ENCODE measurements at places on chromosomes 4 and X.

DNA sequence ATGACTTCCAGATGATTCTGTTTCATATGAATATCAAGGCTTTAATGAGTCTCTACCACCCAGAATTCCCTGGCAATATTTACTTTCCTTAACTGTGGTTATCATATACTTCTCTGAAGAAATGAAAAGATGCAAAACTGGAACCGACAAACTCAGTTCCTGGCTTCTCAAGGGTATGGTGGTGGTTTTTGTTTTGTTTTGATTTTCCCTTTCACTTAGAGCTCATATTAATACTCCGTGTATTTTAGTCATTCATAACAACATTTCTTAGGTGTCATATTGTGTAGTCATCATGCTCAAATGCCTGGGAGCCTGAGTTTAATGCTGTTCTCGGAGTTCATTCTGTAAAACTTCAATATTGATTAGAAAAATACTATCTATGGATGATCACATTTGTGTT lies 665 bp downstream of the TRPC5OS start:
- H3K4me3 ChIP-seq, result no peak overlapping the region
- no peaks in the 10 kb centered on the region for H3K27me3 ChIP-seq
- H3K4me1 ChIP-seq, result no peaks in the 10 kb centered on the region
- H3K27ac ChIP-seq, result no peak overlapping the region

DNA sequence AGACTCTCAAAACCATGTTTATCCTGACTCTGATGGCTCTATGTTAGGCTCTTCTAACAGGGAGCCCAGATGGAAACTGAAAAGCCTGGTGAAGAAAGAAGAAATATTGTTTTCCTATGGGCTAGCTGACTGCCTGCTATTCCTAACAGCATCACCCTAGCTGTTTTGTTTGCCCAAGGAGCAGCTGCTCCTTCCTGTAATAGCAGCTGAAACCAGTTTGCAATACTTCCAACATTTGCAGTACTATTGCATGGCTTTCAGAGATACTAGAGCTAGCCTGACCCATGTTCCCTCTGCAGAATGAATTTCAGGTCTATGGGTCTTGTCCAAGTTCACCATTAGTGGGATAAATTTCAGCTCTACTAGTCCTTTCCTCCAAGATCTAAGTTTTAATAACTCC lies 495.2 kb downstream of the INPP4B start:
- H3K36me3 ChIP-seq, result no peaks in the 10 kb centered on the region
- DNase-seq, result no peak
- H3K4me1 ChIP-seq, result no peaks in the 10 kb centered on the region

- H3K27me3 ChIP-seq, result no peaks in the 10 kb centered on the region
- H3K4me1 ChIP-seq, result no peaks in the 10 kb centered on the region
- H3K4me3 ChIP-seq, result no peak overlapping the region
- DNase-seq, result no peak
- H3K36me3 ChIP-seq, result no peaks in the 10 kb centered on the region
Measured at GRCh38 chrX:11543249-11543648, 122.5 kb downstream of the ARHGAP6 start.

DNA sequence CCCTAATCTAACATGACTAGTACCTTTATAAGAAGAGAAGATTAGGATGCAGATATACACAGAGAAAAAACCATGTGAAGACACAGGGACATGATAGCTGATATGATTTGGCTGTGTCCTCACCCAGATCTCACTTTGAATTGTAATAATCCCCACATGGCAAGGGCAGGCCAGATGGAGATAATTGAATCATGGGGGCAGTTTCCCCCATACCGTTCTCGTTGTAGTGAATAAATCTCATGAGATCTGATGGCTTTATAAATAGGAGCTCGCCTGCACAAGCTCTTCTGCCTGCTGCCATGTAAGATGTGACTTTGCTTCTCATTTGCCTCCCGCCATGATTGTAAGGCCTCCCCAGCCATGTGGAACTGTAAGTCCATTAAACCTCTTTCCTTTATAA lies 364.3 kb downstream of the FBXW7 start:
- DNase-seq, result no peak
- no peaks in the 10 kb centered on the region for H3K4me1 ChIP-seq
- H3K4me3 ChIP-seq, result no peak overlapping the region
- H3K36me3 ChIP-seq, result no peaks in the 10 kb centered on the region
- H3K27me3 ChIP-seq, result no peaks in the 10 kb centered on the region

GRCh38 chr4:185931986-185932385 lies 120.0 kb upstream of the SORBS2 start:
- no peak for DNase-seq
- H3K36me3 ChIP-seq, result no peaks in the 10 kb centered on the region
- no peak overlapping the region for H3K4me3 ChIP-seq
- H3K27ac ChIP-seq, result no peak overlapping the region
- H3K4me1 ChIP-seq, result peaks cover 2% of the 10 kb centered on the region
- H3K27me3 ChIP-seq, result no peaks in the 10 kb centered on the region

GRCh38 chrX:143455046-143455445 lies 62.2 kb downstream of the SPANXN3 start:
- no peaks in the 10 kb centered on the region for H3K36me3 ChIP-seq
- no peak overlapping the region for H3K4me3 ChIP-seq
- no peaks in the 10 kb centered on the region for H3K27me3 ChIP-seq
- no peaks in the 10 kb centered on the region for H3K4me1 ChIP-seq
- peak; percentile 20 for DNase-seq

GRCh38 chr4:99468889-99469288 lies 33.7 kb upstream of the ADH7 start:
- H3K27ac ChIP-seq, result no peak overlapping the region
- H3K4me3 ChIP-seq, result no peak overlapping the region
- no peaks in the 10 kb centered on the region for H3K36me3 ChIP-seq
- no peaks in the 10 kb centered on the region for H3K4me1 ChIP-seq
